NCI-H526 treated with DMSO at 0.1 percent for 48 hours (cell line): ENCODE measurements at places on chromosomes 3 and 15.

- peak; percentile 71 for DNase-seq
Observed at GRCh38 chr15:32029862-32030781, at the start of gene CHRNA7. CHRNA7 (plus strand) TSS chr15:32030515; CDS start chr15:32030595, 80 bp downstream.

GRCh38 chr3:33578325-33579177 is 138.3 kb upstream of the UBP1 start:
- DNase-seq: no peak

- no peak for DNase-seq
Observed at GRCh38 chr3:80445053-80445452, 677.3 kb upstream of the ROBO1 start.

GRCh38 chr3:114727373-114727772 is 419.7 kb downstream of the ZBTB20 start:
- no peak for DNase-seq

- no peak for DNase-seq
Observed at GRCh38 chr3:123508178-123508577, 59.3 kb upstream of the ADCY5 start.

GRCh38 chr3:124631727-124632126 is 98.5 kb upstream of the UMPS start:
- no peak for DNase-seq

GRCh38 chr15:65323071-65323511 is 18.6 kb downstream of the RNU5B-1 start:
- DNase-seq: no peak

- DNase-seq: peak; percentile 67
Observed at GRCh38 chr15:47717036-47717612, at the start of gene SEMA6D. SEMA6D (plus strand) TSS chr15:47717505; CDS start chr15:47759799, 42,294 bp downstream.

DNA sequence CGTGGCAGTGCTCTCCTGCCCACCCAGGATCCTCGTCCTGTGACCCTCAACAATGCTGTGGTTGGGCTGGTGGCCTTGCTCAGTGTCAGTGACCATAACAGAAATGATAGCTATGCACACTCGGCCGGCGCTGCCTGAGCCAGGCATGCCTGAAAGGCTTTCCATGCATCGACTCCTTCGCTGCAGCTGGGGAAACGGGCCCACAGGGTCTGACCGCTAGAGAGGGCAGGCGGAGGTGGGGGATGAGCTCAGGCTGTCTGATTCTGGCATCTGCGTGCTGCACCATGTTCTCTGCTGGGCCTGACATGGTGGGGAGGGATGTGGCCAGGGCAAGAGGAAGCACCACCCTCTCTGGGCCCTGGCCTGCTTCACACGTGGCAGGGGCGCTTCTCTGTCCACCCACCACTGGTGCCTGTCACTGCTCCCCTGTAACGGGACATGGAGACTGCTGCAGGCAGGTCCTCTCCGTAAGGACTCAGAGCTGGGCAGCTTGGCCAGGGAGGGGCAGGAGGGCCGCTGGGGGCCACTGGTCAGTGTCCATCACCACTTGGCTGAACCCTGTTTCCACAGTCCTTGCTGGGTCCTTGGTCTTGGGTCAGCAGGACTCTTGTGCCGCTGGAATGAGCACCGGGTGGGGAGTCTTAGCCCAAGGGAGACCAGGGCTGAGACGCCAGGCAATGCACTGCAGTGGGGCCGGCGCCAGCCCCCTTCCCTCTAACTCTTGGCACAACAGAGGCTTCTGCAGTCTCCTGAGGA is 64.1 kb upstream of the RPL32 start:
- DNase-seq: no peak

GRCh38 chr3:33868309-33868708 is 69.9 kb downstream of the PDCD6IP start:
- no peak for DNase-seq

DNA sequence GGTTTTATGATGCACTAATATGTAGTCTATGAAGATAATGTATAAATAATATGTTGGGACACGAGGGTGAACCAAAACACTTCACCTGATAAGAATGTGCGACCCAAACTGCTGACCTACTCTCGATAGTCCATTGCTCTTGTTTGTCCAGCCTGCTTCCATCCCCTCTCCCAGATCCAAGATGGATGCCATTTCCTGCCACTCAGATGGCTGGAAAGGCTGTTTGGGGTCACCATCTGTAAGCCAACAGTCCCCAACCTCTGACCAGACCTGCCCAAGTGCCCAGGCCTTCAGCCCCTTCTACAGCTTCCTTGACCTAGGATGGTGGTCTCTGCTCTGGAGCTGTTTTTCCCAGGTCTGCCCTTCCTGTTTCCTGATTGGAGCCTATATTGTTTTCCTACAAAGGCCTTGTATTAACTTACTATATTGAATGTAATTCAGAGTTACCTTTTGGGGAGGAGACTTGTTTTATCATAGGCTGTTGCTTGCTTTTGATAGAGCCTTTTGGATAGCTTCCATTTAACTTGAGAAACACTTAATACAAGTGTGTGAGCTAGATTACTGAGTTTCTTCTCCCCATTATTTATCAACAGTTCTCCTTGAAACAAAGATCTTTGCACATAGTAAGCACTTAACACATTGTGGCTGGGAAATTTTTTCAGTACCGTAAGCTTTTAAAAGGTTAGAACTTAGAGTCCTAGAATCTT is 5.0 kb upstream of the PAQR9 start:
- DNase-seq: no peak
